Fibroblast of lung (primary cell): ENCODE measurements at places on chromosomes 12 and 14. TPM values are rescaled to one million over a fixed set of nuclear protein-coding genes. Genes with fewer than 3 reads are reported as not detected.

The SERPINA10 gene
- total RNA-seq, result not detected in 2 replicates

The GALNT16 gene
- total RNA-seq, result 8.5 and 9.6 TPM in 2 replicates

The PGF gene
- 4.6 and 7.6 TPM in 2 replicates for total RNA-seq

The SIX1 gene
- 1.8 and 8.3 TPM in 2 replicates for total RNA-seq

The TESPA1 gene
- total RNA-seq, result not detected in 2 replicates

The TEX22 gene
- total RNA-seq, result 0.33 and 0.51 TPM in 2 replicates

The GLI1 gene
- 1.0 and 2.0 TPM in 2 replicates for total RNA-seq

The CCDC60 gene
- total RNA-seq, result not detected in 2 replicates

The GPX2 gene
- total RNA-seq, result not detected in 2 replicates

The LRRC23 gene
- total RNA-seq, result 9.6 and 14.9 TPM in 2 replicates

The BICDL1 gene
- under 0.01 TPM in 1 of 2 replicates, not detected in the other for total RNA-seq

The TMBIM6 gene
- 369 and 432 TPM in 2 replicates for total RNA-seq

The AGAP2 gene
- total RNA-seq, result under 0.01 and 0.17 TPM in 2 replicates

The NANOG gene
- total RNA-seq, result not detected in 2 replicates

The RNASE4 gene
- total RNA-seq, result 20.0 and 22.1 TPM in 2 replicates
